Aorta (tissue), 5 donors: ENCODE measurements at places on chromosomes 1 and 21.

DNA sequence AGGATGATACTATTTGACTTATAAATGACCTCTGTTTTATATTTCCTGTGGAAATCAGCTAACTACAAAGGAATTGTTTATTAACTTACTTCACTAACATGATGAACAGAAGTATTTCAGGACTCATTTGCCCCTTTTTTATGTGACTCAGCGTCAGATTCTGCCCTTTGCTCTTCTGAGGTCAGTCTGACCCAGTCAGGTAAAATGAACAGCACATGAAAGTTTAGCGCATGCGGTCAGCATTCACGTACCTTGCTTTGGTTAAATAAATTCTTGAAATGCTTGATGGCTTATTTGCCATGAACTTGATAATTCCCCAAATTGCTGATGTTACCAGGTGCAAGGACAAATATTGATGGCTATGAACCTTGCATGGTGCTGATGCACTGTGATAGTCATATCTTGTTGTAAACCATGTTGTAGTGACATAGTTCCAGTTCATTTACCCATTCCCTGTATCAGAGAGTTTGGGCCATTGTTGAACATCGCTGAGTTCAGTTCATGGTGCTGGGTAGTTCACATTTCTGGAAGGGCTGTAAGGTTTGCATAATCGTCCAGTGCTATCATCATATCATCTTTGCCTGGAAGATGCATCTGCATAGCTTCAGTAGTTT lies 133.4 kb downstream of the NFIA start:
- no peak overlapping the region for H3K4me3 ChIP-seq
- H3K27ac ChIP-seq = no peak overlapping the region
- H3K36me3 ChIP-seq = no peaks in the 10 kb centered on the region
- no peak for DNase-seq
- H3K27me3 ChIP-seq = no peaks in the 10 kb centered on the region
- peaks cover 5% of the 10 kb centered on the region for H3K4me1 ChIP-seq

GRCh38 chr1:244140420-244140819 lies 89.3 kb downstream of the ZBTB18 start:
- no peak for DNase-seq
- H3K27me3 ChIP-seq = no peaks in the 10 kb centered on the region
- H3K27ac ChIP-seq = no peak overlapping the region
- no peak overlapping the region for H3K4me3 ChIP-seq

DNA sequence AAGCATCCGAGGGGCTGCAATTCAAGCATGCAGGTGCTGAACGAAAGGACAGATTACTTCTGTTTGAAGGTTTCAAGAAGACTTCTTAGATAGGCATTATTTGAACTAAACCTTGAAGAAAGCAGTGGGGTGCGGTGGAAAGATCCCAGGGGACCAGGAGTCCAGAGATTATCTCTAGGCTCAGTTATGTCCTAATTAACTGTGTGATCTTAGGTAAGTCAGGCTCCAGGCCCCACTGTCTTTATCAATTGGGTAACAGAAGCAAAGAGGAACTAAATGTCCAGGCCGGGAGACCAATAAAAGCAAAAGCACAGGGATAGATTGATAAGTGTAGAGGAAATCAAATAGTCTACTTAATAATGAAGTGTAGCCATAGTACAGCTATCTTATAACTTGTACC lies 72.9 kb upstream of the CDC42BPA start:
- no peak overlapping the region for H3K4me3 ChIP-seq
- H3K27me3 ChIP-seq = no peaks in the 10 kb centered on the region
- H3K27ac ChIP-seq = no peak overlapping the region
- H3K4me1 ChIP-seq = no peaks in the 10 kb centered on the region

- H3K4me1 ChIP-seq = no peaks in the 10 kb centered on the region
- H3K4me3 ChIP-seq = no peak overlapping the region
- no peak overlapping the region for H3K27ac ChIP-seq
- no peaks in the 10 kb centered on the region for H3K36me3 ChIP-seq
- no peaks in the 10 kb centered on the region for H3K27me3 ChIP-seq
Observed at GRCh38 chr1:63670164-63670563, 77.0 kb downstream of the PGM1 start.

DNA sequence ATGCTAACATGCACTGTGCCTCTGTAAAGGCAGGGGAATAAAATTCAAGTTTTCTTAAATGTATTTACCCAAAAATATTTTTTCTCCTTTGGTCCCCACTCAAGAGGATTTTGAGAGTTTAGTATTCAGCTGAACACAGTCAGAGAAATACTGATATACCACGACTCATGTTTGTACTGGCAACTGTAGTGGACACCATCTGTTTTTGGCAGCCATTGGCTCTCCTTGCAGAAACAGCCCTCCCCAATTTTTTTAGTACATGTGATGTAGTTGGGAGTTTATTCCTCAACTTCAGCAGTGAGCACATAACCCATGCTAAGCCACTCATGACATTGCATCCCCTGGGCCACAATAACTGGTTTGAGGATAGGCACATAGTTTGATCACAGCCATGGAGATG lies 154.8 kb upstream of the POU3F1 start:
- H3K4me3 ChIP-seq = no peak overlapping the region
- no peaks in the 10 kb centered on the region for H3K36me3 ChIP-seq
- H3K27me3 ChIP-seq = no peaks in the 10 kb centered on the region
- H3K4me1 ChIP-seq = no peaks in the 10 kb centered on the region
- H3K27ac ChIP-seq = no peak overlapping the region

GRCh38 chr1:197250616-197251015 lies 17.4 kb upstream of the CRB1 start:
- no peak overlapping the region for H3K27ac ChIP-seq
- DNase-seq = no peak
- H3K36me3 ChIP-seq = no peaks in the 10 kb centered on the region
- H3K4me3 ChIP-seq = no peak overlapping the region
